Activated CD8-positive, alpha-beta memory T cell treated with anti-CD3 and anti-CD28 coated beads for 1 hour (primary cell): ENCODE measurements at places on chromosomes 5 and 9.

DNA sequence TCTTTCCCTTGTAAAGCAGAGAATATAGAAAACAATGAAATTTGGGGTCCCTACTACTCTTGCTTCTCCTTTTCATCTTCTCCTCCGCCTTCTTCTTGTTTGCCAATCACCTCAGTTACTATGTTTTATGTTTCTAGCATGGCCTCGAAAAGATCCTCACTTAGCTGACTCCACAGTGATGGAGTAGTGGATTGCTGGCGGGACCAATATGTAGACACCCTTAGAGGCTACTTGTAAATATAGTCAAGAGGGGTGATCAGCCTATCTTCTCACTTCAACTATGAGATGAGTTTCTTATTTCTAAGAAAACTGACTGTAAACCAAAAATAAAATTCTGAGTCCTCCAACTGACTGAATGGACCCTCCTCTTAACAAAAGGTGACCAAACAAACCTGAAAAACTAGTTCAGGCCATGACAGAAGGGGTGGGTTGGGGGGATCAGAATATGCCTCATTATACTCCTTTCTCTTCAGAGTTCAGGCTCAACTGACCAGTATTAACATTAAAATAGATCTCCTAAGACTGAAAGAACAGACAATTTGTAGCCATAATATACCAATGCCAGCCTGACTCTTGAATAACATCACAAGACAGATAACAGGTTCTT, 829.0 kb downstream of the TLE4 start:
- DNase-seq, result no peak

DNA sequence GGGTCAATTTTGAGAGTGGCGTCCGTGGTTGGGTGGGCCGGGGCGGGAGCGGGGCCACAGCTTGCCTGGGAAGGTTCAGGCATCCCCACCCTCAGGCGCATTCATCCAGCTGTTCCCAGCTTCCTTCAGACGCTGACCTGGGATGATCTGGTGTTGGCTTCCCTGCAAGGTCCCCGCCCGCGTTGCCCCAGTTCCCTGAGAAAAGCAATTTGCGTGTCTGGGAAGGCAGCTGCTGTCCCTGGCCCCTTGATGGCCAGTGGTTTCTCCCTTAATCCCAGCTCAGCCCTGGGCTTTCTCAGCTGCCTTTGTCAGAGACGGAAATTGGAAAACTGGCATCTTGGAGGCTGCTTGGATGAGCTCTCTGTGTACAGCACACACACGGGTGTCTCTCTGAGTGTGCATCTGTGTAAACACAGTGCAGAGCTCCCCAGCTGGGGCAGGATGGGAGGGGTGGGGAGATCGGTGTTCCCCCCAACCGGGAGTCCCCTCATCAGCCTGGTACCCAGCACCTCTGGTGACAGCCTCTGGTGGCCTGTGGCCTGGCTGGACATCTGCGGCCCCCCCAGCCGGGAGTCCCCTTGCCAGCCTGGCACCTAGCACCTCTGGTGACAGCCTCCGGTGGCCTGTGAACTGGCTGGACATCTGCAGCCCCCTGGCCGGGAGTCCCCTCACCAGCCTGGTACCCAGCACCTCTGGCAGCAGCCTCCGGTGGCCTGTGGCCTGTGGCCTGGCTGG, 94.0 kb downstream of the COL5A1 start:
- DNase-seq, result no peak

GRCh38 chr9:118170032-118170955, 466.1 kb downstream of the TLR4 start:
- no peak for DNase-seq

GRCh38 chr9:7536310-7536939, 263.2 kb downstream of the DMAC1 start:
- no peak for DNase-seq

- no peak for DNase-seq
These were observed 3.8 kb downstream of the LMAN2 start for GRCh38 chr5:177347699-177348098.
